ENCODE measurements at places on chromosomes 2 and 18. TPM values are rescaled to one million over a fixed set of nuclear protein-coding genes. Genes with fewer than 3 reads are reported as not detected.

DNA sequence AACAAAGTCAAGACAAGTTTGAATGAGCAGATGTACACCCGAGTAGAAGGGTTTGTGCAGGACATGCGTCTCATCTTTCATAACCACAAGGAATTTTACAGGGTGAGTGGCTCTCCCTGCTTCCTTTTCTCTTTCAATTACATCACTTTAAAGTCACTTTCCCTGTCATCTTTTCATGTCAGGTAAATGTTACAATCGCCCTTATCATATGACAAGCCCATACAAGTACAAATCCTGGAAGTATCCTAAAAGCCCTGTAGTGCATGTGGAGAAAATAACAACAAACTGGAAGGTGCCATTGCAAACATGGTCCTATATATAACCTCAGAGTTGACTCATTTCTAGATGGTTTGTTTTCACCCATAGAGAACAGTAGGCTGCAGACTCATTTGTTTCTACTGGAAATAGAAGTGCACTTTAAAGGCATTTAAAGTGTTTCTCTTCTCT is 126.0 kb downstream of the SP100 start:
- H3K4me1 ChIP-seq, result no peaks in the 10 kb centered on the region
- H3K27ac ChIP-seq, result no peak overlapping the region
- DNase-seq, result no peak
- H3K4me3 ChIP-seq, result no peak overlapping the region

PROKR1 gene
- 0.12 TPM for total RNA-seq

IL1RL2 gene
- total RNA-seq, result not detected

GRCh38 chr18:40058811-40059570 is 1896.0 kb upstream of the PIK3C3 start:
- H3K27me3 ChIP-seq, result no peaks in the 10 kb centered on the region
- DNase-seq, result no peak
- no peaks in the 10 kb centered on the region for H3K4me1 ChIP-seq
- no peak overlapping the region for H3K27ac ChIP-seq

GRCh38 chr2:79980116-79980515 is 324.4 kb downstream of the LRRTM1 start:
- H3K27ac ChIP-seq, result no peak overlapping the region
- no peak overlapping the region for H3K4me3 ChIP-seq
- no peak for DNase-seq

Measured in progenitor cell of endocrine pancreas (in vitro differentiated cells).